ENCODE measurements at places on chromosomes 2 and 18. TPM values are rescaled to one million over a fixed set of nuclear protein-coding genes. Genes with fewer than 3 reads are reported as not detected.

MAP4K3 gene
- total RNA-seq = 37.1 TPM

C2orf78 gene
- not detected for total RNA-seq

FN1 gene
- 154 TPM for total RNA-seq

TBC1D8 gene
- total RNA-seq = 45.0 TPM

TEX44 gene
- not detected for total RNA-seq

ERICH2 gene
- 0.82 TPM for total RNA-seq
